ENCODE measurements at places on chromosomes 6 and 20.

- no peak for DNase-seq
These were observed 113.5 kb downstream of the OGFRL1 start for GRCh38 chr6:71402096-71402495.

GRCh38 chr6:160085713-160086505 lies 35.7 kb upstream of the SLC22A1 start:
- DNase-seq: no peak

- no peak for DNase-seq
These were observed 9.8 kb downstream of the MAS1L start for GRCh38 chr6:29477923-29478450.

DNA sequence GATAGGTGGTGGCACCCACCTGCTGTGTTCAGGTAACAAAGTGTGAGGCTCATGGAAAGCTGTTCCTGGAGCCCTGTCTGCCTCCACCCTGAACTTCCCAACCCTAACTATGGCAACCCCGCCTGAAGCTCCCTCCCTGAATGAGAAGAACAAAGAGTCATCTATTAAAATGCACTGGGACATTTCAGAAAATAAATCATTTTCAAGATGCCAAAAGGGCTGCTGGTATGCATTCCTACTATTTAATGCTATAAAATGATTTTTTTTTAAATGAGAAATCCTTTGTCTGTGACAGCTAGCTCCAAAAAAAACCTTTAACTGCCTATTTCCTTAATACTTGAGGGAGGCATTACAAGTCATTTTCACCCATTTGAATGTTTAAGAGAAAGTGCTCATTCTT lies 84.3 kb upstream of the MRPS10 start:
- DNase-seq: no peak

DNA sequence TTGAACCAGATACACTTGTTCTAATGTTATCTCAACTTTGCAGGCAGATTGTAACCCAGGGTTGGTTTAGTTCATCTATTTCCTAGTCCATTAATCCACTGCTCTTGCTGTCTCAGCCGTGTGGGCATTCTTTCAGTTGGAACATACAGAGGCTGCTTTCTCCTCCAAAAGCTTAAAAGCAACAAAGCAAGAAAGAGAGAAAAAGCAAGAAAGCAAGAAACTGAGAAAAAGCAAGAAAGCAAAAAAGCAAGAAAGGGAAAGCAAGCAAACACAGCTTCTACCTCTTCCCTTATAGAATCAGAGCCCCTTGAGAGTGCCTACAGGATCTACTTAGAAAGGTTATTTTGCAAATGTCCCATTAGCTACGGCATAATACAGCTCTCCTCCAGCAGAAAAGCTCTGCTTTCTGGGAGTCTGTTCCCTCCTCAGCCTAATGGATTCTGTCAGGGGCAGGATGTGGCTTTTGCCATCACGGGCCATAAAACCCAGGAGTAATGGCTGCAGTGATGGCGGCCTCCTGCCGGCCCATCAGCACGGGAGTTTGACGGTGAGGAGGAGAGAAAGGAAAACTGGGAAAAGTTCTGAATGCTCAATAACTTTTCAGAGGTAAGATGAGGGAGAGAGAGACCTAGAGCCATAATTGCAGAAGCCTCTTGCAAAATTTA lies 156.8 kb upstream of the JARID2 start:
- no peak for DNase-seq

DNA sequence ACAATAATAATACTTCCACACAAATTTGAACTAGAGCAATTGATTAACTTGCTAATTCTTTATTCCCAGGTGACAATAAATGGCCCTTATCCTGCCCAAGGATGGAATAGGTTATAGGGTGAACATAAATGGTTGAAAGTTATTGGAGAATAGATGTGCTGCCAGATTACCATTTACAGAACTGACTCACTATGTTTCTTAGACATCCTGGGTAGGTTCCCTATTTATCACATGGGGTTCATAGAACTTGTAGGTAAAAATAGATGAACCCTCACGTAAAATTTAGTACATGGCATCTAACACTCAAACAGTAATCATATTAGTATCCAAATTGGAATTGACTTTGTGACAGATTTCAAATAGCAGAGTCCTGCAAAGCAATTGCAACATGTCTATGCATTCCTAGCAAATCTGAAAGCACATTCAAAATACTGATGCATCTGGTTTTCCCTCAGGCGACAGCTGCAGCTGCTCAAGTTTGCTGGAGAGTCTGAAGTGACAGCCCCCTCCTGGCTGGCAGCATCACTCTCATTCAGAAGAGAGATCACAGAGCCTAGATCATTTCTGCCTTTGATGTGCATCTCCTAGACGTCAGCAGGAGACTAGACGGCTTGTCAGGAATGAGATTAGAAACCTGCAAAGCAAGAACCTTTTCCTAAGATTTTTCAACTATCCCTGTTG lies 80.2 kb upstream of the RNF217 start:
- DNase-seq: no peak

- no peak for DNase-seq
These were observed 21.0 kb upstream of the STX16 start for GRCh38 chr20:58630063-58630462.

DNA sequence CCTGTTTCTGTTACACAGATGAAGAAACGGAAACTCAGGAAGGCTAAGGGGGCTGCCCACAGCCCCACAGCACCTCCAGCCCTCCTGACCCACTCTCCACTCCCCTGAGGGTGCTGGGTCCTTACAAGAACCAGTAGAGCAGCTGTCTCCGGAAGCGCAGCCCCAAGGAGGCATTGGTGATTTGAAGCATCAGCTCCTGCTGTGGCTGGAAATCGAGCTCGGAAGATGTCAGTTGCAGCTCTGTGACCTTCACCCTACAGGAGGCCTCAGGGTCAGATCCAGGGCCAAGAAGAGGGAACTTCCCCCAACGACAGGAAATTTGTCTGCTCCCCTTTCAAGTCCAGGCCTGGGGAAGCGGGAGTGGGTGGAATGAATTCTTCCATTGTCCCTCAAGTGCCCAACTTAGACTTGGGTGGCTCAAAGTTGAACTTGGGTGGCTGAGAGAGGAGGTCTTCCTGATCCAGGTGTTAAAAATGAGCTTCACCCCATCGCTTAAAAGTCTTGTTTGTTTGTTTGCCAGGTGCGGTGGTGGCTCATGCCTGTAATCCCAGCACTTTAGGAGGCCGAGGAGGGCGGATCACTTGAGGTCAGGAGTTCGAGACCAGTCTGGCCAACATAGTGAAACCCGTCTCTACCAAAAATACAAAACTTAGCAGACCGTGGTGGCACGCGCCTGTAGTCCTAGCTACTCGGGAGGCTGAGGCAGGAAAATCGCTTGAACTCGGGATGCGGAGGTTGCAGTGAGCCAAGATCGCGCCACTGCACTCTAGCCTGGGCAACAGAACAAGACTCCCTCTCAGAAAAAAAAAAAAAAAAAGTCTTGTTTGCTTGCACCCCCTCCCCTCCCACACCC lies 1.9 kb downstream of the PLTP start:
- no peak for DNase-seq

DNA sequence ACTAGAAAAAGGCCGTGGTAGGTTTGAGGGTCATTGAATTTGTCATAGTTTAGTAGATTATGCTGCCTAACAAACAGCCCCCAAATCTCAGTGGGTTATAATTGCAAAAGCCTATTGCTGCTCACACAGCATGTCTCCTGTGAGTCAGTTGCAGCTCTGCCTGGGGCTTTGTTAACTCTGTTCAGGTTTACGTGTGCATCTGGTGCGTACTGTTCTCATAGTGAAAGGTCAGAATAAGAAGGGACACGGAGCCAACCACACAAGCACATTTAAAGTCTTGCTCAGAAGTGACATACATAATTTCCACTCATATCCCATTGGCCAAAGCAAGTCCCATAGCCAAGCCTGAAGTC lies 48.1 kb upstream of the BMP2 start:
- DNase-seq: no peak

- no peak for DNase-seq
These were observed 149.9 kb downstream of the GPX5 start for GRCh38 chr6:28675600-28675999.

DNA sequence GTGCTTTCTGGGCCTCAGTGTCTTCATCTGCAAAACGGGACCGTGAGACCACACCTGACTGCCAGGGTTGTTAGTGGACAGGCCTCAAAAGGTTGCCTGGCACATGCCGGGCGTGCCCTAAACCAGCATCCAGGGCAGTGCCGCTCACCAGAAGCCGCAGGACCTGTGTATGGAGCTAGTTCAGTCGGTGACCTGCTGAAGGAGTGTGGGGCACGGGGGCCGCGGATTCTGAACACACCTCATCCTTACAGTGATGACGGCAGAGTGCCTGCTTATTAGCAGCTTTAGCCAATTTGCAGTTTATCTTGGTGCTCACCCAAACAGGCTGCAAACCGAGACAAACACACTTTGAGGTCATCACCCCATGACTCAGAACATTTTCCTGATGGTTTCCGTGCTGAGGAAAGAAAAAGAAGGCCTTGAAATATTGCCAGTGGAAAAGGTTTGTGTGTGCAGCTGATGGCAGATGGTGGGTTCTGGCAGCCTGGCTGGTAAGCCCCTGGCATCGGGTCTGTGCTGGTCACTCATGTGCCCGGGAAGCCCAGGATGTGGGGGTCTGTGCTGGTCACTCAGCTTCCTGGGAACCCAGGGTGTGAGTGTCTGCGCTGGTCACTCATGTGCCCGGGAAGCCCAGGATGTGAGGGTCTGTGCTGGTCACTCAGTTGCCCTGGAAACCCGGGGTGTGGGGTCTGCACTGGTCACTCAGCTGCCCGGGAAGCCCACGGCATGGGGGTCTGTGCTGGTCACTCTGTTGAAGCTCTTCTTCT lies 153.8 kb downstream of the ERMARD start:
- no peak for DNase-seq

Measured in CD4-positive, alpha-beta T cell treated with Interleukin-15 for 4 hours (primary cell).